Urothelium cell line (cell line): ENCODE measurements at places on chromosomes 11 and 22.
A peak's percentile ranks its signal among the peaks of the same experiment; 100 is the strongest.

DNA sequence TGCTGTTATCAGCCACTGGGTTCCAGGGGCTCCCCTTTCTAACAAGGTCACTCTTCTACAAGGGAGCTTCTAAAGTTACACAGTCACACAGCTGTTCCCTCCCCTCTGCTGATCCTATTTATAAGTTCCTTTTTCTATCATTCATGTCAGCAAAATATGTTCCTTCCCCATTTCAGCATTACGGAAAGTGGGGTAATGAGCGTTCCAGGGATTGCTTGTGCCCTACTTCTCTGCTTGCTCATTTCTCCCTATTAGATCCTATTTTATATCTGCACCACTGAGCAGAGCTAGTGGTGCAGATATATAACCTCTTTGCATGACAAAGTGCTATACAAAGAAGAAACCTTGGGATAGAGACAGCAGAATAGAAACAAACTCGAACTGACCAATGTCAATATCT lies 22.7 kb upstream of the PLEKHB1 start:
- DNase-seq, result no peak

DNA sequence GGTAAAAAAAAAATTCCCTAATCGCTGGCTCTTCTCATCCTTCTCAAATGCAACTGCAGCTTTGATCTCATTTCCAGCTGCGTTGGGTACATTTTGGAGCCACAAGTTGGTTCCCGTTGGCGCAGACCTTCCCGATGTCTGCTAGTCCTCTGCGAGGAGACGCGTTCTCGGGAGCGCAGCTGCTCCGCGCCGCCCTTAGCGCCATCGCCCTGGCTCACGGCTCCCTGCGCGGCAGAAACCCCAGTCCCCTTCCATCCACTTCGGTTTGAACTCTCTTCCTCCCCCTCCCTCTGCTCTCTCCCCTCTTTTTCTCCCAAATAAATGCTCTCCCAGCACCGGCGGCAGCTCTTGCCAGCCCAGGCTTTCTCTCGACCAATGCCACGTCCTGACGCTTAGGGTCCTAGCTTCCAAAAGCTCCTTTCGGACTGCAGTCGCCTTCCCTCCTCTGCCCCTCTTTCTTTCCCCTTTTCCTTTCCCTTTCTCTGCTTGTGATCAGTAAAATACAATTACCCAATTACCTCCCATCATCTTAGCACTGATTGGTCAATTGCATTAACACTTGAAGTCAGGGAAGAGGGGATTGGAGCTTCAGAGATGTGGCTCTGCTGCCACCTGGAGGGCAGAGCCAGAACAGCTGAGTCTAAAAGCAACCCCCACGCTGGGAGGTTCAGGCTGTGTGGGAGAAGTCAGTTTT lies 1165.7 kb downstream of the LRRC4C start:
- DNase-seq, result peak; percentile 82

DNA sequence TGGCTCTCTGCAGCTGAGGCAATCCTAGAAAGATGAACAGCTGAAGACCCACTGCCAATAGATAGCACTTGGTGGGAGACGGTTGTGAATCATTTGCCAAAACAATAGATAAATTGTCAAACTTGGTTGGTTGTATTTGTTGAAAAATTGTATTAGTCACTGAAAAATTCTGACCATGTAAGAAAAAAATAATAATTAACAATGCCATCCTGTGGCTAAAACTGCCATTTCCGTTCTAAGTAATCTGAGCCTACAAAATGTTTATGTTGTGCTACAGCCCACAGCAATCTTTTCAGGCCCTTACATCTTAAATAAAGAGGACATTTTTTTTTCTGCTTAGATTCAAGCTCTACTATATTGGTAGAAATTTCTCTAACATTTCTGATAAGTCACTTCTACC lies 103.2 kb upstream of the ANO3 start:
- DNase-seq, result no peak

GRCh38 chr11:11243209-11243589 lies 109.9 kb downstream of the CSNK2A3 start:
- DNase-seq, result no peak

DNA sequence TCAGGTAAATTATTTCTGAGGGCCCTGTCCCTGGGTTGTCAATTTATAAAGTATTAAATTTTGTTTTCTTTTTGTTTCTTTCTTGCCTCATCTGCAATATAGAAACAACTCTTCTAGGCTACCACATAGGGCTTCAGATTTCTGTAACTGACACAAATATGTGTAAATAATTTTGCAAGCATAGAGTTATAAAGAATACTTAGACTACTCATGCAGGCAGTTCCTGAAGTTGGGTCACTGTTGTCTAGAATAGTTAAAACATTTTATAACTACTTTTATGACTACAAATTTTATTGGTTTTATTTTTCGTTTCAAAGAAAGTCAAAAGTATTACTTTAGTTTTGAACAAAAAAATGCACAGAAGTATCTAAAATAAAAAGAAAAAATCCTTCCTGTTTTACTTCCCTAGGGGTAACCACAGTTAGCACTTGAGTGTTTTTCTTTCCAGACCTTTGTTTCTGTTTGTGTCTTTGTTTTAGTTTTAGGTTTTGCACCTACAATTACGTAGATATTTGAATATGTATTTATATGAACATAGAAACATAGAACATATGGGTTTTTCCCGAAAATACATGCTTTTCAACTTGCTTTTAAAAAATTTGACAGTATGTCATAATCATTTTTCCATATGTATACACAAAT lies 12.4 kb upstream of the TMEM123 start:
- no peak for DNase-seq

- DNase-seq, result no peak
Observed at GRCh38 chr11:22778642-22779041, 51.0 kb downstream of the SVIP start.

GRCh38 chr11:95229199-95229992 lies 1.6 kb downstream of the SESN3 start:
- no peak for DNase-seq

- no peak for DNase-seq
Observed at GRCh38 chr11:129224538-129224937, 32.4 kb upstream of the ARHGAP32 start.

DNA sequence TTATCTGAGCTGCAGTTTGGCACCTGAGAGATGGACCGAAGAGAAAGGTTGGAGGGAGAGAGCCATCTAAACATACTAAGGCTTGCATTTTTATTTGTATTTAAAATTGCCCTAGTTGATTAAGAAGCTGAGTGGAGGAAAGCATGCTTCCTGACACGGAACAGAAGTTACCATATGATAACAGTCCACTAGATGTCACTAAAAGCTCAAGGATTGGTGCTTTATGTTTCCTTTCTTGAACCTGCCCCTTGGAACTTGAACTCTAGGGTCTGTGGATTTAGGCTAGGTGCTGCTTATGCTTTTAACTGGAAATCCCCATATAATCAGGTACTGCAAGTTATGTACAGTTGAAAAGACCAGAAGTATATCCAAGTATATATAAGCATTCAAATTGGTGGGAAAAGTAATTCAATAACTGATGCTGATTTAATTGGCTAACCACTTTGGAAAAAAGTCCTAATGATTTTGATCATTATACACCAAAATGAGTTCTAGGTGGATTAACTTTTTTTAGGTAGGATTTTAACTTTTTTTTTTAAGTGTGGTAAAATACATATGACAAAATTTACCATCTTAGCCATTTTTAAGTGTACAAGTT lies 9.5 kb downstream of the RBMXL2 start:
- DNase-seq, result peak; percentile 58

DNA sequence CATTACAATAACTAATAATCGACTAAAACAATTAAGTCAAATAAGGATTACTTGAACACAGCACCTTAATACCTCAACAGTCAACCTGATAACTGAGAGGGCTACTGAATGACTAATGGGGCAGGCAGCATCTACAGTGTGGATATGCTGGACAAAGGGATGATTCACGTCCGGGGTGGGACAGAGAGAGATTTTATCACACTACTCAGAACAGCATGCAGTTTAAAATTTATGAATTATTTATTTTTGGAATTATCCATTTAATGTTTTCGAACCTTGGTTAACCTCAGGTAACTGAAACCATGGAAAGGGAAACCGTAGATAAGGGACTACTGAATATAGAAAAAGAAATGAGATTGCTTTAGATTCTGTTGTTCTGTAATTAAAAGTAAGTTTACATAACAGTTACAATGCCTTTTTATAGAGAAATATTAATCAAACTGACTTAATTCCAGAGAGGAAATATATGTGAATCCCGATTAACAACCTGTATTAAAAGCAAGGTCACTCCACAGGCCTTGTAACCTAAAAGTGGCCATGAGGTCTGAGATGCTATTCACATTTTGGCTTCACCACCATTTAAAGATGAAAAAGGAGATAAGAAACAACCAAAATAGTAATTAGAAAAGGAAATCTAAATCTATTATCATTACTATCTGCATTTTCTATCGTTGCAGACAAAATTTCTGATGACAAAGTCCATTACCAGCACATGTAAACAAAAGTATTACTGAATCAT lies 119.0 kb upstream of the TP53AIP1 start:
- DNase-seq, result peak; percentile 22

DNA sequence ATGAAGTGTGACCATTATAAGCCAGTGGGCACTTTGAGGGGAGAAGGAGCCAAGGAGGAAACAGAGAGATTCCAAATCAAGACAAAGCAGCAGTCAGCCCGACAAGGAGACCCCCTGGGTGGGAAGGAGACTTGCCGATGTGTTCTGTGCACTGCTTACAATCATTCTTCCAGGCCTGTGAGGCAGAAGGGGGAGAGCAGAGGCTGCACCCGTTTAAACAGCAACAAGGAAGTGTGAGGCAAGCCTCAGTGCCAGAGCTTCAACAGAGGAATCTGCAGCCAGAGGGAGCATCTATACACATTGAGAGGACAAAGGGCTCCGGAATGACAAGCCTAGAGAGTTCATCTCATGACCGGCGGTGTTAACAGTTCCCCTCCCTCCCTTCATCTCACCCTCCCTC lies 121.1 kb downstream of the NXPE2 start:
- DNase-seq, result no peak

- DNase-seq, result no peak
Observed at GRCh38 chr11:12330485-12331231, 46.7 kb upstream of the PARVA start.

DNA sequence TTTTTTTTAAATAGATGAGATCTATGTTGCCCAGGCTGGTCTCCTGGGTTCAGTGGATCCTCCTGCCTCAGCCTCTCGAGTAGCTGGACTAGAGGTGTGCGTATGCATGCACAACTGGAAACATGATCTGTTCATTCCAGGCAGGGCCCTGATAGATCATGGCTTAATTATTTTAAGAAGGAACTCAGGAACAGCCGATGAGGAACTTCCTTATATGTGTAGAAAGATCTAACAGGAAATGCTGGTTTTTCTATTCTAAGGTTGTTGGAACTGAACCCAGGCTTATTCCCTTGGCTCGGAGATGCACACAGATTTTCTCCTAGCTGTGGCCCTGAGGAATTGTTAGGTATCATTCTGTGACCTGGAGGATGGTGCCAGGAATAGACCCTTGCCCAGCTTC lies 32.4 kb downstream of the SPECC1L start:
- no peak for DNase-seq

- peak; percentile 60 for DNase-seq
Observed at GRCh38 chr11:130611791-130612251, 163.4 kb downstream of the ADAMTS15 start.

GRCh38 chr11:102216433-102217075 lies 100.7 kb upstream of the BIRC3 start:
- no peak for DNase-seq

DNA sequence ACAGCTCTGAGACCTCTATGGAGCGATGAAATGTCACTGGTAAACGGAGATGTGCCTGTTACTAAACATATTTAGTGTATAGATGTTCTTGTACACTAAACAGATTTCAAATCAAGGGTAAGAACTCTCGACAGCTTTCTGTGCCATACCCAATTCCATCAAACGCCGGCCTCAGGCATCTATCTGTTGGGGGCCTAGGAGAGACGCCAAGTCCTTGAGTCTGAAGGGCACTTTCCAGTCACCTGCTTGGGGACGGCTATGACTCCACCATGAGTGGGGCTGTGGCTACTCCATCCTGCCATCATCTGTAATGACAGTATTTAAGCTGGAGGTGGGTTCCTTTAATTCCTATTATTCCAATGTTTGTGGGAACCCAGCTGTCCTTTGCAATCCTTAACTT lies 87.8 kb downstream of the SHANK2 start:
- no peak for DNase-seq

- DNase-seq, result no peak
Observed at GRCh38 chr11:113942256-113942655, 32.7 kb upstream of the HTR3A start.

GRCh38 chr11:64868904-64869570 lies 9.4 kb downstream of the EHD1 start:
- peak; percentile 87 for DNase-seq

- peak; percentile 39 for DNase-seq
Observed at GRCh38 chr11:34380696-34381095, 22.9 kb upstream of the ABTB2 start.

GRCh38 chr11:32312865-32313403 lies 122.4 kb downstream of the WT1 start:
- DNase-seq, result peak; percentile 77

DNA sequence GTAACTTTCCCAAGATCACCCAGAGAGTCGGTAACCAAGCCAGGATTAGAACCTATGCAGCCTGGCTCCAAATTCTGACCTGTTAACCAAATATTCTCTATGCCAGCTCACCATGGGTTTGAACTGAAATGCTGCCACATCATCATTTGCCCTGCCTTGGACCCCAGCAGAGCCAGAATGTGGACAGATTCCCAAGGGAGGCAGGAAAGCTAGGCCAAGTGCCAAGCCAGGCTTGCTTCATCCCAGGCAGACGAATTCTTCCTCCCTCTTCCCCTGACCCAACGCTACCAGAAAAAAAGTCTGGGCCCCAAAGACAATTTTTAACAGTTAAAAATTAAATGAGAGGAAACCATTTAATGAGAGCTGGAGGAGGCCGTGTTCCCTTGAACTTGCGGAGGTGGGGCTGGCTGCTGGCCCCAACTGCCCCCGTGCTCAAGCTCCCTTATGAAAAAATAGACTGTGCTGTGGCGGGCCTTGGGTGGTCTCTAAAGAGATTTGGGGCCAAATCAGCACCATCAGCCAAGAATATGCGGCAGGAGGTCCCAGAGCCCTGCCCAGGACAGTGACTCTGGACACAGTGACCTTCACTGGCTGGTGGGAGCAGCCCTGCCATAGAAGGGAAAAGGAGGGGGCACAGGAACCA lies 184.1 kb upstream of the SYT13 start:
- no peak for DNase-seq

- DNase-seq, result peak; percentile 59
Observed at GRCh38 chr11:86802601-86803051, 2.3 kb downstream of the PRSS23 start.

DNA sequence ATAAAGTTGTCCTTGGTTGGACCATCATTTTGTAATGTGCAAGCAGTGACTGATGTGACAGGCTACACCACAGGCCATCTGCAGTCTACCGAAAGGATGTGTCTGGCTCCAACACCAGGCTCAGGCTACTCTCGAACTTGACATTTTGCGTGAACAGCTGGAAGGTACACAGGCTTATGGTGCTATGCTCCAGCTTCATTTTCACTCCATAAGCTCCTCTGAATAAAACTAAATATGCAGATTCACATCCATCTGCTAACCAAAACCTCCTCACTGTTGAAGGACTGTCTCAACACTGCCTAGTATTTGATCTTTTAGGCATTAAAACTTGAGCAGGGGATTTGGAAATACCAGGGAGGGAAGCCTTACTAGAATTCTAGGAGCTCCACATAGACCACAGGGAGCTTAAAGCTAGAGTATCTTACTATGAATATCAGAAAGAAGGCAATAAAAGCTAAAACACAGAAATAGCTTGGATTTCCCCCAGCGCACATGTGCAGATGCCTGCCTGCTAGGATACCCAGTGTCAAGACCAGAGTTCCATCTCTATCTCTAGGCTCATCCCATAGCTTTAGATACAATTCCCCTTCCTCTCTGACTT lies 383.9 kb upstream of the FAT3 start:
- no peak for DNase-seq

GRCh38 chr11:64793271-64794160 lies 9.5 kb downstream of the MAP4K2 start:
- DNase-seq, result no peak
